NCI-H460 (cell line): ENCODE measurements at places on chromosomes 7 and 10. TPM values are rescaled to one million over a fixed set of nuclear protein-coding genes. Genes with fewer than 3 reads are reported as not detected.

The GPER1 gene
- total RNA-seq, result 1.9 and 2.3 TPM in 2 replicates

The ADRA2A gene
- total RNA-seq, result not detected in 2 replicates

The ARL5B gene
- total RNA-seq, result 18.4 and 20.4 TPM in 2 replicates

The ST8SIA6 gene
- total RNA-seq, result 0.09 and 0.57 TPM in 2 replicates

The PNLIPRP1 gene
- not detected in 2 replicates for total RNA-seq

The NEURL1 gene
- 0.14 TPM in 1 of 2 replicates, not detected in the other for total RNA-seq

The C7orf57 gene
- total RNA-seq, result 0.12 TPM in 1 of 2 replicates, not detected in the other

The SEPTIN7 gene
- total RNA-seq, result 189 and 233 TPM in 2 replicates
